ENCODE measurements at places on chromosomes 1 and 21.

DNA sequence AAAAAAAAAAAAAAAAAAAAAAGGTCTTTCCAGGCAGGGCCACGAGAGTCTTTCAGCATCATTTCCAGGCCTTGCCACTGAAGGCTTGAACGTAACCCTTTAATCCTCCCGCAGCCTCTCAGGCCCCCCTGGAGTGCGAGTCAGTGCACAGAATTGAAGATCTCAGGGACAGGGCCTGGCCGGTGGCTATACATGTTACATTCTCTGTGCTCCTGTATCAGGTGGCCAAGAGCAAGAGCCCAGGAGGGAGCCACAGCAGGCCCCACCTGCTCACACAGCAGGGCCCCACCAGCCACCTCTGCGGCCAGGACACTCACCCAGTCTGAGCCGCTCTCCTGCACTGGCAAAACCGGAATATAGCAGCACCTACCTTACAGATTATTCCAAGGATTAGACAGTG is 34.1 kb upstream of the SLC25A33 start:
- no peak for DNase-seq

GRCh38 chr1:6392809-6393399 is 663 bp downstream of the ACOT7 start:
- no peak for DNase-seq

GRCh38 chr1:182217071-182217470 is 155.6 kb upstream of the ZNF648 start:
- DNase-seq: no peak

- DNase-seq: no peak
These were observed 1.2 kb upstream of the C1orf54 start for GRCh38 chr1:150271291-150271959.

- no peak for DNase-seq
These were observed 3.8 kb upstream of the MYOG start for GRCh38 chr1:203089651-203090045.

DNA sequence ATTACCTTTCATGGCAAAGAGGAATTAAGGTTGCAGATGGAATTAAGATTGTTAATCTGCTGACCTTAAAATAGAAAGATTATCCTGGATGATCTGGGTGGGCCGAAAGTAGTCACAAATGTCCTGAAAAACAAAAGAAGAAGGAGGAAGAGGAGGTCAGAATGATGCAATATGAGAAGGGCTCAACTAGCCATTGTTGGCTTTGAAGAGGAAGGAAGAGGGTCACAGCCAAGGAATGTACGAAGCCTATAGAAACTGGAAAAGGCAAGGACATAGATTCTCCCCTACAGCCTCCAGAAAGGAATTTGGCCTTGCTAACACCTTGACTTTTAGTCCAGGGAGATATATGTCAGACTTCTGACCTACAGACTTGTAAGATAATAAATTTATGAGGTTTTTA is 39.4 kb upstream of the FMOD start:
- DNase-seq: no peak

- DNase-seq: no peak
These were observed 570.2 kb upstream of the BEND5 start for GRCh38 chr1:49346767-49347349.

DNA sequence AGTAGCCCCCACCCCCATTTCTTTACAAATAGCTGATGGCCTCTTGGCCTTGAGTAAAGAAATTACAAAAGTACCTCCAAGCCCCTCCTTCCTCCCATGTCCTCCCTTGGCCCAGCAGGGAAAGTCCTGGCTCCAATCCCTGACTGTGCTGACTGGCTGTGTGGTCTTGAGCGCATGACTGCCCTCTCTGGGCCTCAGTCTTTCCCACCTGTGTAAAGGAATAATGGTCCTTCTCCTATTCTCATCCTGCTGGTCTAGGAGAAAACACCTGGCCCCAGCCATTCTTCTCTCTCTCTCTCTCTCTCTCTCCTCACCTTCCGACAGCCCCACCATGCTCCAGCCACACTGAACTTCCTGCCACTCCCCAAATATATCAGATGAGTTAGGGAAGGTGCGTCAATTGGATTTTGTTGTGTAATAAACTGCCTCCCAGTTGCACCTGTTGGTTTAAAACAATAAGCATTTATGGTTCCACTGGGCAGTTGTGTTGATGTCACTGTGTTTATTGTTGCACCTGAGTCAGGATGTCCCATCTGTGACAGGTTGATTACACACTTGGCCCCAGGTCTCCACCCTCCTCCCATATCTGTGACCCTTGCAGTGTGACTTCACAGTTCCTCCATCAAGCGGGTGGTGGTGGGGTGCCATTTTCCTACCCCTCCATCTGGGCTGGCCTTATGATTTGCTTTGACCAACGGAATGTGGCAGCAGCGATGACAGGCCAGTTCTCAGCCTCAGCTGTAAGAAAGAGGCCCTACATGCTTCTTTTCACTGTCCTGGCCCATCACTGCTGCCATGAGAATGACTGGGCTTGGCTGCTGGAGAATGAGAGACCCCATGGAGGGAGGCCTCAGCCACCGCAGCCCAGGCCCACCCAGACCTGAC is 22.3 kb upstream of the LRP8 start:
- DNase-seq: no peak

DNA sequence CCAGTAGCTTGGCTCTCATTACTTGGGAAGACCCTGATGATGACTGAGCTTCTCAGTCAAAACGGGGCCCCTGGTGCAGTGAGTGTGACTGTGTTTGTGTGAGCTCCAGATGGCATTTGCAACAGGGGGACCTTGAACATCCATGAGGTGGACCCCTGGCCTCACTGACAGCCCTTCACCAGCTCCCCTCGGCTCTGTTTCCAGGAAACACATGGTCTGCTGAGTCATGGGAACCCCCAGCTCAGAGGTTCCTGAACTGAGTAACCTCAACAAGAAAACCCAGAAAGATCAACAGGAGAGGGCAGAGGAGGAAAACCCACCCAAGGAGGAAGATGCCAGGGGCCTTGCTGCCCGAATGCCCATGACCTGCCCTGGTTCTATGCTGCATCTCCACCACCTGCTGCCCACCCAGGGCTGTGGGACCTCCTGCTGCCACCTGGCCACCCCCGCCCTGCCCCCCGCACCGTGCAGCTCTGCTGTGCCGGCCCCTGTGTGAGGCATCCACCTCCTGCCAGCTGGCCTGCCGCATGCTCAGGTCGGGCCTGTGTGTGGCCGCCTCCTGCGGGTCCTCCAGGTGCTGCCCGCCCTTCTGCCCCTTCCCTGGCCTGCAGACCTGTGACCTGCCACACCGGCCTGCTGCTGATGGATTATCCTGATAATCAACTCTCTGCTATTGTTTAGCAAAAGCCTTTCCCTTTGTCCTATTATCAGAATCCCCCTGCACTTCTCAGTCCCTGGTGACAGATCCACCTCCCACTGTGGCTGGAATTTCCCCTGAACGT is 4.2 kb upstream of the KRTAP12-1 start:
- DNase-seq: no peak
